Left forelimb (tissue), 1 donor: ENCODE measurements at places on chromosomes 11 and 22.
A peak's percentile ranks its signal among the peaks of the same experiment; 100 is the strongest.

DNA sequence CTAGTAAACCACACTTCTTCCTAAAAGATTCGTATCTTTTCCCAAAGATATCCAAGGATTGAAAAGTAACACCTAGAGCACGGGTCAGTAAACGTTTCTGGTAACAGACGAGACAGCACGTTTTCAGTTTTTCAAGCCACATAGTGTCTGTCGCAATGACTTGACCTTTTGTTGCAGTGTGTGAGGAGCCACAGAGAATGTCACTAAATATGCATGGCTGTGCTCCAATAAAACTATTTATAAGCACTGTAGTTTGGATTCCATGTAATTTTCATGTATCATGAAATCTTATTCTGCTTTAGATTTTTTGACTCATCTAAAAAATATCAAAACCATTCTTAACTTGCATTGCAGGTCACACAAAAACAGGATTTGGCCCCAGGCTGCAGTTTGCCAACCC, 18.3 kb upstream of the MICAL3 start:
- no peak for DNase-seq

GRCh38 chr22:49300241-49300640, 527.4 kb downstream of the BRD1 start:
- peak; percentile 55 for DNase-seq

DNA sequence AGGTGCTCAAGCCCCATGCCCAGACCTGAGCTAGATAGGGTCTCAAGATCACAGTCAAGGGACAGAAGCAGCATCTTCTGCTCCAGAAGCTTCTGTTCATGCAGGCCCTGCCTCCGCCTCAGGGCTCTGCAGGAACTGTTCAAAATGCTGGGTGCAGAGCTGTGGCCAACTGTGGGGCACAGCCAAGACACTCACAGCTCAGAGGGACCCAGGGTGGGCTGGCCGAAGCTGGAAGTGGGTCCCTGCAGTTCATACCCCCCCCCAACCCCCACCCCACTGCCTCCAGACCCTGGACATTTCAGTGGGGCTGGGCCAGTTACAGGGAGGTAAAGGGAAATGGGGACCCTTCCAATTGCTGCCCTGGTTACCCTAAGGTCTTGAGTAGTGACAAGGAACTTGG, 129.0 kb downstream of the CRYBB2 start:
- DNase-seq, result no peak

DNA sequence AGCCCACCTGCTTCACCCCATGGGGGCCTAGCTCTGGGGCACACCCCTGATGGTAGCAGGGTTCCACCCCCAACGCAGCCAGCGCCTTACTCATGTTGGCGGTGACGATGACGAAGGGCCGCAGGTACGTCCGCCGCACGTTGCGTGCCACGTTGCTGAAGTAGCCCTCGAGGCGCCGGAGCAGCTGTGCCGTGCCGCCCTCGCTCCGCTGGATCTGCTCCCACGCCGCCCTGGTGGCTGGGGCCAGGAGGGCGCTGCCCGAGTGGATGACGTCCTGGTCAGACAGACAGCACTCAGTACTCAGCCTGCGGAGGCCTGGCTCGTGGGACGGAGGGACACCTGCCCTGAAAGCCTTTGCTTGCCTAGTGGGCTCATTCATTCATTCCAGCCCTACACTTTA, 50.8 kb downstream of the TRMU start:
- DNase-seq, result no peak

GRCh38 chr22:32714458-32715430, 86.8 kb upstream of the TIMP3 start:
- DNase-seq, result no peak

- DNase-seq, result no peak
These were observed 3.7 kb upstream of the RIN1 start for GRCh38 chr11:66339686-66340483.

DNA sequence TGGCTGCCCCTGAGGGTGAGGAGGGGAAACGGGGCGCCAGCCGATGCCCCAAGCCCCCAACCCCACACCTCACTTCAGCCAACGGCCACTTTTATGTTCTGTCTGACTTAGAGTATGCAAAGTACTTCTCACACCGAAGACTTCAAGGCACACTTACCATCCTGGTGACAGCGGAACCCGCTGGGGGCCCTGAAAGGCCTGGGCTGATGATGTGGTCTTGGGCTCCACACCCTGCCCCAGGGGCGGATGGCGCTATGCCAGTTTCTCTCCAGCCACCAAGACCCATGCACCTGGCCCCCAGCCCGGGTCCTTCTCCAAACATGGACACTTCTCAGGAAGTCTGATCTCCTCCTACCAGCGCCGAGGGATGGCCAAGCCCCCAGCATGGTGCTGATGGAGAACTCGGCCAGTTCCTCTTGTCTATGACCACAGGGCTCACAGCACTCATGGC, 175.4 kb downstream of the CTTN start:
- no peak for DNase-seq

GRCh38 chr22:28247136-28247535, 328.1 kb upstream of the PITPNB start:
- no peak for DNase-seq

DNA sequence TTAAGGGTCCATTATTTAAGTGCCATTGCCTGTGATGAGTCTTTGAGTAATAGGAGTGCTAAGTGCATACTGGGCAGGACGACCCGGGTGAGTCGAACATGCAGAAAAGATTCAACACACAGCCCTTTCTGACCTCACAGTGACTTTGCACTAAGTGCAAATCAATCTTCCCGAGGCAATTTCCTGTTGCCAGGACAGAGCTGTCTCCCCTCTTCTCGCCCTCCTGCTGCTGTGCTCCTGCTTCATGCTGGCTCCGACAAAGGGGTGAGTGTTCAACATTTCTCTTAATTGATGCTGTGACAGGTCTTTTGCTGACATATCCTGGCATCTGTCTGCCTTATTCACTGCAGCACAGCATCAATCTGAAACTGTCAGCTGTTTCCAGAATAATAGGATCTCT, 42.0 kb downstream of the MCHR1 start:
- DNase-seq, result no peak

GRCh38 chr11:12216041-12216451, 105.7 kb downstream of the MICAL2 start:
- DNase-seq, result no peak

- no peak for DNase-seq
These were observed 92.6 kb downstream of the DEPDC5 start for GRCh38 chr22:31846161-31847115.

DNA sequence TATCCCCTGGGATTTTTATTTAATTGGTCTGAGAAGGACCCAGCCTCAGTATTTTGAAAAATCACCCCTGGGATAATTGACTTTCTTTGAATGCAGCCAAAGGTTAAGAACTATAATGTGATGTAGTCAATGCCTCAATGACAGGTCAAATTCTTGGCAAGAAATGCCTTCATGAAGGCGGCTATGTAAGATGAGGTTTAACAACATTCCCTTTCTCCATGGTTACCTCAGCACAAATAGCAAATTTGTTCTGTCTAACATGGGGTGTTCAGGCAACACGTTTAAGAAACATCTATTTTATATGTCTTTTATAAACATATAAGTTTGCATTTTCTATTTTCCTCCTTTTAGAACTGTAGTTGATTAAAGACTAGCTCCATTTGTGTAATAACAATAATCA, 5.3 kb downstream of the SLN start:
- DNase-seq, result no peak

GRCh38 chr11:47906066-47906465, 57.9 kb upstream of the NUP160 start:
- no peak for DNase-seq

DNA sequence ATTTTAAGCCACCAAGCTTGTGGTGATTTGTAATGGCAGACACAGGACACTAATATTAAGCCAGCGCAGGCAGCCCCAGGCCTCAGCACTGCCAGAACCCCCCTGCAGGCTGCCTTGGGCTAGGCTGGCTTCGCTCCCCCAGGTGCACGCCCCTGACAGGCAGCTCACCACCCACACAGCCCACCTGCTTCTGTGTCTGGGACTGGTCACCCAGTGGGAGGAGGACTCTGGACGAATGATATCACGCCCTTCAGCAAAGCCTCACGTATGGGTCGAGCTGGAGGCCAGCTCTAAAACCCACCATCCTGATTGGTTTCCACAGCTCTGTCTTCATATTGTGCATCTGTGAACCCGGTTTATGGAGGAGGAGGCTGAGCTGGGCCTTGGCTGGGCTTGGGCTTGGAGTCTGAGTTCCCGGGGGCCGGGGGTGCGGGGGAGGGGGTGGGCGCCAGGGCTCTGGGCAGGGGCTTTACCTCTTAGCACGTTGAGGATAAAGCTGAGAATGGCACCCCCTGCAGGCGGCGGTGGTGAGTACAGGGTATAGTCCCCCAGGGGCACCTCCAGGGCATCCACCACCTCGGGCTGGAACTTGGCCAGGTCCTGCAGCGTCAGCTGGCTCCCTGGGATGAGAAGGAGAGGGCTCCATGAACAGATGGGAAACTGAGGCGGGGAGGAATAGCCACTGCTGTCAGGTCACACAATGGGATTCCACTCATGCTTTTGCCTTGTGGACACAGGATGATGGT, 13.8 kb downstream of the GGT5 start:
- DNase-seq, result no peak

GRCh38 chr11:44977493-44977984, 26.9 kb upstream of the TP53I11 start:
- DNase-seq, result no peak

DNA sequence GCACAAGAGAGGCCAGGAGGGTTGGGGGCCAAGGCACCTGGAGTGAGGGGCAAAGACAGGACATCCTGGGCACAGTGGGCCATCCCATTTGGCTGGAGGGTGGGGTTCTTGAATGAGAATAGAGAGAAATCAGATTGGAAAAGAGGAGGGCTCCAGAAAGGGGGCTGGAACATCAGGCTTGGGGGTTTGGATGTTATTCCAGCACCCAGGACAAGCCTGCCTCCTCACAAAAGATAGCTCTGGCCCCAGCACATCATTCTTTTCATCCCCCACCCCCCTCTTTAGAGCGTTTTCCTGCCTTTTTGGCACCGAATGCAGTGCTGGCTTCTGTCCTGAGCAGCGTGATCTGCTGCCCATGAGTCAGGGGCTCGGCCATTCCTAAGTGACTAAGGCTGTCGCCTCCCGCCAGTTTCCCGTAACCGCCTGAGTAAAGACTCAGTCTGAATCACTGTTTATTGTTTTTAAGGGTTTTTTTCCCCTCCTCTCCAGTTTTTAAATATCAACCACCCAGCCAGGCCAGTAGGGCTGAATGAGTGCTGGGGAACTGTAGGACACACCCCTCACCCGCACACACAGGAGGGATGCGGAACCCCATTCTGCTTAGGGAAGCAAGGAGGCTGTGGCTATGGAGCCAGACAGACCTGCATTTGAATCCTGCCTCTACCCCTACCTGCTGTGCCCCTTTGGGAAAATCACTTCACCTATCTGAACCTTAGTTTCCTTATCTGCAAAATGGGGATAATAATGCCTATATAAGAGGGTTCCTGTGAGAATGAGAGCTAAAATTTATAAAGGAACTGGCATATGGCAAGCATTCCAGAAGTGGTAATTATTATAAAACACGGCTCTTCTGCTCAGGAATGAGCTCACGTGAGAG, 32.4 kb upstream of the NAV2 start:
- DNase-seq, result no peak

DNA sequence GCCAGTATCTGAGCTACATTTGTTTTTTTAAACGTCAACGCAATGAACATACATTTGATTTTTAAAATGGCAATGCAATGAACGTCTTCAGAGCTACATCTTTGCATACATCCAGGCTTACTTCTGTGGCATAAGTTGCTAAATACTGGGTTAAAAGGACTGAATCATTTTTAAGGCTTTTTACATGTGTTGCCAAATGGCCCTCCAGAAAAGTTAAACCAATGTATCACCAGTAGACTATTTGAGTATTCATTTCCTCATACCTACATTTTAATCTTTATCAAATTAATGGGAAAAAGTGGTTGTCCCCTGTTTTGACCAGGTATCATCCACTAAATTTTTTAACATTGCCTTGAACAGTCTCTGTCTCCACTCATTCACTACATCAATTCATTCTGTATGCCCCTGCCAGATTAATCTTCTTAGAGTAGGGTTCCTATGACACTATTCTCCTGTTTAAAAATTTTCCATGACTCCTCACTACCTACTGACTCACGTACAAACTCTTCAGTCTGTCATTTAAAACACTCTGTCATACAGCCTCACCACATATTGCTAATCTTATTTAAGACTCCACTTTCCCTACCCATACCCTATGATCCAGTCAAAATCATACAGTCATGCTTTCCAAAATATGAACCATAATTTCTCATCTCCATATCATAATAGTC, 12.4 kb upstream of the PRRG4 start:
- DNase-seq, result no peak

- no peak for DNase-seq
These were observed 75.7 kb upstream of the E2F8 start for GRCh38 chr11:19316434-19316833.

- DNase-seq, result no peak
These were observed 21.1 kb downstream of the RFPL3 start for GRCh38 chr22:32378707-32379272.

GRCh38 chr11:61124574-61125309, 22.5 kb downstream of the CD5 start:
- DNase-seq, result no peak

GRCh38 chr11:299081-299891, at the start of gene IFITM5:
IFITM5 (minus strand) TSS chr11:299526; CDS start chr11:299490, 36 bp downstream.
- no peak for DNase-seq

DNA sequence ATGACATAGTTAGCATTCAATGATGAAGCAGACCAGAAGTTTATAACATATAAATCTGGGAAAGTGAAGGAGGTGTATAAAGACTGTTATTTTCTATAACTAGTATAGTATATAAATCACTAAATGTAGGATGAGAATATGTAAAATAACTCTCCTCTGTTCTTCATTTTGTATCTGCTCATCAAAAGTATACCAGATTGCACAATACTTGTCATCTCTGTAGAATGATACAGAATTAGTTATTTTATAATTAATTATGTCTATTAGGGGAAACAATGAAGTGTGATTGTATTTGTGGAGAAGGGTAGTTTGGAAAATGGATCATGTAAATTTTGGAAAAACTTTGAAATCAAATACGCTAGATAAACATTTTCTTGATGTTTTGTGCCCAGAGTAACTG, 18.4 kb downstream of the OR51L1 start:
- DNase-seq, result no peak
